ENCODE measurements at places on chromosomes 6 and 20. TPM values are rescaled to one million over a fixed set of nuclear protein-coding genes. Genes with fewer than 3 reads are reported as not detected.

KCNQ5 gene
- 0.82 TPM for total RNA-seq

ZSCAN23 gene
- 0.94 TPM for total RNA-seq

BMP5 gene
- not detected for total RNA-seq

ORC3 gene
- total RNA-seq, result 15.9 TPM

BTN1A1 gene
- total RNA-seq, result not detected

SIRPB2 gene
- not detected for total RNA-seq

TINAG gene
- not detected for total RNA-seq

RIPK1 gene
- 16.2 TPM for total RNA-seq

HLA-DRB1 gene
- not detected for total RNA-seq

PTK6 gene
- under 0.01 TPM for total RNA-seq

ATP9A gene
- 82.1 TPM for total RNA-seq

PEX7 gene
- total RNA-seq, result 9.2 TPM

RGS17 gene
- total RNA-seq, result 12.7 TPM

ZC2HC1B gene
- not detected for total RNA-seq

VGLL2 gene
- not detected for total RNA-seq
